Omental fat pad (tissue), 4 donors: ENCODE measurements at places on chromosomes 4 and X. TPM values are rescaled to one million over a fixed set of nuclear protein-coding genes. Genes with fewer than 3 reads are reported as not detected.

GRCh38 chrX:95539041-95539440 is 1145.6 kb upstream of the DIAPH2 start:
- DNase-seq, result no peak

Gene AFAP1
- 27.0 TPM for total RNA-seq

GRCh38 chr4:54933579-54933978 is 191.8 kb downstream of the KDR start:
- DNase-seq, result no peak

DNA sequence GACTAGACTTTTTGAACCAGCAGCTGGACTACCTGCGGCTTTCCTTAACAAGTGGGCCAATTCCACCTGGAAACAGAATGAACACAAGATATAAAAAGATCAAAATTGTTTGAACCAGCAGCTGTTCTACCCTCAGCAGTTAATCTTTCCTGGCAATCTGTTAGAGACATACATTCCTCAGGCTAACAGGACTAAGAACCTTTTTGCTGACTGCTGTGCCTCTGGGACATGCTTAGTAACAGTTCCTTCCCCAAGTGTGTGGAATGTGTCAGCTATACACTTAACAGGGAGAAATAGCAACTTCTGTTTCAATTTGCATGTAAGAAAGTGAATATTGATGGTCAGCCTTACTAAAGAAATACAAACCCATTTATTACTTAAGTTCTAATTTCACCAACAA is 554.4 kb downstream of the ARAP2 start:
- no peak for DNase-seq

- no peak for DNase-seq
Observed at GRCh38 chr4:28523681-28524190, 1663.1 kb downstream of the STIM2 start.

GRCh38 chr4:28062562-28062961 is 1201.9 kb downstream of the STIM2 start:
- no peak for DNase-seq

Gene CA5B
- 29.3 TPM for total RNA-seq

DNA sequence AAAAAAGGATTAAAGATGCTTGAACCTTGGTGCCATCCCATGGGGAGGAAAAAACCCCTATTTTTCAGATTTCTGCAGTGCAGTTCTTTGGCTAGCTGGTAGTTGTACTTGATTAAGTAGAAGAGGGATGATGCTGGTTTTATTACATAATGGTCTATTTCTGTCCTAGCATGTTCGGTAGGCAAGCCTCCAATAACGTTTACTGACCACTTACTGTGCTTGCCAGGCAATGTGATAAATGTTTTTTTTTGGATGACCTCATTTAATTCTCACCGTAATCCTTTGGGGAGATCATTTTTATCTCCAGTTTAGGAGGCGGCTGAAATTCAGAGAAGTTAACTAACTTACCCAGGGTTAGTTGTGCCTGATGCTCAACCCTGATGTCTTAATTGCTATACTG is 92.1 kb upstream of the RPA4 start:
- no peak for DNase-seq

DNA sequence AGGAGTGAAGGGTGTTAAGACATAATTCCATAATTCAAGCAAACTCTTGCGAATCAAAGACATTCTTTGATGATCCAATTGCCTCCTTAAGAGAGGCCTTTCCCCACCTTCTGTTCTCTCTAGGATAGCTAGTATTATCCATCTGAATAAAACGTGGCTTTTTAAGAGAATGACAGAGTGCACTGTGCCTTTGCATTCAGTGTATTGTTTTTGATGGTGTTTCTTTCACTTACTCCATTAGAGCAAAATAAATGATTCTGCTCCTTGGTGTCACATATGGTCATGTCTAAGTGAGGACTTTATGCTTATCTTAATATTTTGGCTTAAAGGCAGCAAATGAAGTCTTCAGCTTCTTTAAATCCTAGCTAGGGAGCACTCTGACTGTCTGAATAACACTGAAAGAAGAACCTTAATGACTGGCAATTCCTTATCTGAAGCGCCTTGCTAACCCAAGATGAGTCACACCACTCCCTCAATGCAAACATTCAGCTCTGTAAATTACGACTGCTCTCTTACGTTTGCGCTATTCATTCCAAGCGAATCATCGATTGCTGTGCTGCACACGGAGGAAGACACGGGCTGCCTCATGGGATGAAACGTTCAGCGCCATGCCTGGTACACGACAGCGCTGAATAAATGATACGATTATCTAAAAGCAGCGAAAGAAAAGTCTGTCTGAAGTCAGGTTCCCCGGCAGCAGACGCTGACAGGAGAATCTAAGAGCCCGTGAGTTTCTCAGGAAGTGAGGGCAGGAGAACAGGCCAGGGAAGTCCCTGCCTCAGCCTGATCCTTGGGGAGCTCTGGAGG is 35.1 kb upstream of the GEMIN8 start:
- no peak for DNase-seq

Gene TMEM154
- 2.9 TPM for total RNA-seq

Gene TXLNG
- 30.5 TPM for total RNA-seq

DNA sequence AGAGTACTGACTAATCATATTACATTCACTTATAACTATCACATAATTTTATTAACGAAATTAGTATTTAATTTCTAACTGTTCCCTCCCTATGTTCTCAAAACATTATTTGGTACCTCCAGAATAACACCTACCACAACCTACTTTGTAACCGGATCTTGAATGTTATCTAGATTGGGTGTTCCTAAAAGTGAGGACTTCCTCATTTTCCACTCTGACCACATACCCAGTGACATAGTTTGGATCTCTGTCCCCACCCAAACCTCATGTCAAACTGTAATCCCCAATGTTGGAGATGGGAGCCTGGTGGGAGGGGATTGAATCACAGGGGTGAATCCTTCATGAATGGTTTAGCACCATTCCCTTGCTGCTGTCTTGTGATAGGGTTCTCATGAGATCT is 21.8 kb downstream of the NR3C2 start:
- no peak for DNase-seq

DNA sequence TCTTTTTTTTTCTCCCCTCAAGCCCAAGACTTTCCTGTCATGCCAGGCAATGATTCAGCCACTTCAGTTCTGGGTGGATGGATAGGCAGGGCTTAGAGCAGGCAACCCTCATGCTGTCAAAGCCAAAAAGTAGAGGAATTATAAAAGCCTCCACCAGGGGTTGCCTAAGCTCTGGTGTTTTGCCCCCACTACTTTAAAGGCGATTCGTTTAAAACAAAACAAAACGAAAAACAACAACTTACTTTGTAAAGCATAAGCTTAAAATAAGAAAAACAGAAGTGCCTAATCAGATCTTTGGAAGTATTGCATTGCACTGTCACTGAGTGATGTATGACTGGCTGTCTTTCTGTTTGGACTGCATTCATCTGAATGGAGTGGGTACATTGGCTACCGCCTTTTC is 5.3 kb upstream of the IDS start:
- DNase-seq, result no peak

Gene CCDC120
- 2.9 TPM for total RNA-seq

- DNase-seq, result no peak
Observed at GRCh38 chrX:151710457-151710856, 5.4 kb upstream of the FATE1 start.

GRCh38 chr4:2820216-2820982 is 23.2 kb upstream of the ADD1 start:
- no peak for DNase-seq

GRCh38 chr4:26916195-26916594 is 55.6 kb downstream of the STIM2 start:
- DNase-seq, result no peak

- no peak for DNase-seq
Observed at GRCh38 chrX:16771483-16772398, 14.5 kb upstream of the TXLNG start.

- no peak for DNase-seq
Observed at GRCh38 chr4:170446782-170447181, 357.0 kb upstream of the AADAT start.

- no peak for DNase-seq
Observed at GRCh38 chr4:41745292-41746024, 3.1 kb downstream of the PHOX2B start.

DNA sequence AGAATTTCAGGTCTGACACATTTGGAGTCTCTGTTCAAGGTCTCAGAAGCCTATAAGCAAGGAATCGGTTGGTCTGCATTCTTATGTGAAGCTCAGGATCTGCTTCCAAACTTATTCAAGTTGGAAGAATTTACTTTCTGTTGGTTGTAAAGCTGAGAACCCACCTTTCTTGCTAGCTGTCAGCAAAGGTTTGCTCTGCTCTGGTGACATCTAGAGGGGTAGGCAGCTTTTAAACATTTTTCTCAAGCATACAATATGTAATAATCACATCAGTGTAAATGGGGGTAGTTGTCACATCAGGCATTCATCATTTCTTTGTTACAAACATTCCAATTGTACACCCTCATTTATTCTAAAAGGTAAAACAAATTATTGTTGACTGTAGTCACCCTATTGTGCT is 935.2 kb downstream of the TRAM1L1 start:
- no peak for DNase-seq

Gene DCLK2
- 4.9 TPM for total RNA-seq

DNA sequence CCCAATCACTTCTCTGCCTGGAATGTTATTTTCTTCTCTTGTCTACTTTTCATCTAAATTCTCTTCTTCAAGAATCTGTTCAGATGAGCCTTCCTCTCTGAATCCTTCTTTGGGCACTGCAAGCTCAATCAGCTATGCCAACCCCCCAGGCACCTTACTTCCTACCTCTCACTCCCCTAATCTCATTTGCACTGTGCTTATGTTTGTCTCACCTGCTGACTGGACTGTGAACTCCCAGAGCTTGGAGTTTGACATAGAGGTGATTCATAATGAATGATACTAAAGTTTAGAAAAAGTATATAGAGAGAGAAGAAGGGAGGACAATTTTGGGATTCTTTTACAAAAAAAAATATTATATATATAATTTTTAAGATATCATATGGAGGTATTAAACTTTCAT is 36.3 kb downstream of the ANXA10 start:
- no peak for DNase-seq

GRCh38 chr4:53961351-53961750 is 103.1 kb downstream of the CHIC2 start:
- no peak for DNase-seq

- no peak for DNase-seq
Observed at GRCh38 chr4:169160825-169161224, 109.9 kb downstream of the SH3RF1 start.

Gene CNGA1
- 1.7 TPM for total RNA-seq

GRCh38 chrX:132023896-132024386 is 839 bp downstream of the STK26 start:
- DNase-seq, result no peak

DNA sequence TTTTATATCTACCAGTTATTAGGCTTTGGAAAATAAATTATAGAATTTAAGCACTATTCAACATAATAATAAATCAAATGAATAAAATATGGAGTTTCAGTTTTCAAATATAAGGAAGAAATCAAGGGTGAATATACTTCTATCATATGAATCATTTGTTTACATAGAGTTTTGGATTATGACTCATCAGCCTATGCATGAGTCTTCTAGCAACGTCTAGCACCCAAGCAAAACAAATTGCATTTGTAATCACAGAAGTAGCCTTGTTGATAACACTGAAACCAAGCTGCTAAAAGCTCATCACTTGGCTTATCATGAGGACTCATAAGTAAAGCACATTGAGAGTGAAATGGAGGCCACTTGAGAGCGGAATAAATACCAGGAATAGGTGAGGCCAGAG is 434.6 kb downstream of the PCDH11X start:
- DNase-seq, result no peak
